ENCODE measurements at places on chromosomes 1 and 21.

DNA sequence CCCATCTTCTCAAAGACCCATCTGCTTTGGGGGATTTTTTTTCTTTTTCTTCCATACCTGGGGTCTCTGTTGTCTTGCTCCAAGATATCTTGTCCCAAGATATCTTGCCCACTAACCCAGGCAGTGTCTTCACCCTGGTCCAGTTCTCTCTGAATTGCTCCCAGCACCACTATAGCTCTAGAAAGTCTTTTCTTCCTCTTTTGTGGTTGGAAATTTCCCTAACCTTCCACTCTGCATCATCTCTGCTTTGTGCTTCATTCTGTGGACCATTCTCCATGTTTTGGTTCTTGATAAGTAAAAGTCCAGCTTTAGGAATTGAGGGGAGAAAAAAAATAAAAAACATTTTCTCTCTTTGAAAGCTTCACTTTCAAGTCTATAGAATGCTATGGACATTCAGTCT lies 20.9 kb downstream of the STYXL2 start:
- DNase-seq, result no peak

DNA sequence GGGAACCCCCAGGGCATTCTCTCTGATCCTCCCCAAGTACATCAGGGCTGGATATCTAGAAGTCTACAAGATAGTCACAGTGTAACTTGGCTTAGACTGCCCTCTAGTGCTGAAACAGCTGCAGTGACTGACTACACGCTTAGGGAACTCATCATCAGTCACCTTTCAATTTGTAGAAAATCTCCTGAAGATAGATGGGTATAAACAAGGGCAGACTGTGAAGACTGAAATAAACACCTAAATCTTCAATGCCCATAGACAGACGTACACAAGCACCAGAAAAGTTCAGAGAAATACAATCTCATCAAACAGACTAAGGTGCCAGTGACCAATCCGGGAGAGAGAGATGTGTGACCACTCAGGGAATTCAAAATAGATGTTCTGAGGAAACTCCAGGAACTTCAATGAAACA lies 46.6 kb downstream of the PACC1 start:
- DNase-seq, result peak; percentile 77

GRCh38 chr1:7079637-7080036 lies 294.4 kb downstream of the CAMTA1 start:
- no peak for DNase-seq

- DNase-seq, result no peak
These were observed 56.5 kb upstream of the BMP8A start for GRCh38 chr1:39434797-39435395.

GRCh38 chr1:33234588-33234990 lies 21.7 kb upstream of the ZNF362 start:
- no peak for DNase-seq

GRCh38 chr21:45972353-45972715 lies 9.2 kb upstream of the COL6A1 start:
- DNase-seq, result no peak

DNA sequence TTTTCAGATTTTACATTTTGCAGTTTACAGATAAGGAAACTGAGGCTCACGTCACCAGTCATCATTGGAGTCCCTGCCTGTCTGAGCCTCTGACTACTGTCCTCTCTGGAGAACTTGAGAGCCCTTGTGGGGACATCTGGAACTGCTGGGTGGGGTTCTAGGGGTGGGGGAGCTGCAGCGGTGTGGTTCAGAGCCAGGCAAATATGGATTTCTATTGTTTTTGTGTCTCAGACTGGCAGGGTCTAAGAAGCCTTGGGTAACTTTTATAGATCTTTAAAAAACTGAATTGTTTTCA lies 46.9 kb downstream of the IER5 start:
- no peak for DNase-seq

All from fibroblast of the conjunctiva (primary cell).